ENCODE measurements at places on chromosomes 13 and 19.

GRCh38 chr19:51098365-51099046, 9.7 kb downstream of the CTU1 start:
- DNase-seq = no peak

DNA sequence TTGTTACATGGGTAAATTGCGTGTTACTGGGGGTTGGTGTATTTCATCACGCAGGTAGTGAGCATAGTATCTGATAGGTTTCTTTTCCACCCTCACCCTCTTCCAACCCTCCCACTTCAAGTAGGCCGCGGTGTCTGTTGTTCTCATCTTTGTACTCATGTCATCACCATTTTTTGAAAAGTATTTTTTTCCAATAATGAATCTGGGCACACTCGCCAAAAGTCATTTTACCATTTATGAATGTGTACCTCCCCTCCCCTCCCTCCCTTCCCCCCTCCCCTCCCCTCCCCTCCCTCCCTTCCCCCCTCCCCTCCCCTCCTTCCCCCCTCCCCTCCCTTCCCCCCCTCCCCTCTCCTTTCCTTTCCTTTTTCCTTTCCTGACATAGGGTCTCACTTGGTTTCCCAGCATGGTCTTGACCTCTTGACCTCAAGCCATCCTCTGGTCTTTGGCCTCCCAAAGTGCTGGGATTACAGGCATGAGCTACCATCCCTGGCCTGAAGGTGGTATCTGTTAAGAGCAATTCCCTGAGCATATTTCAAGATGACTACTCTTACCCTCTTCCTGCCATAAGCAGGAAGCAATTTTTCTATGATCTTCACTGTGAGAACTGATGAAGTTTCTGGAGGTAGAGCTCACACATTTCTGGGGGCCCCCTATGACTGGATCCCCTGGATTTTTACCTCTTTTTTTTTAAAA, 15.7 kb downstream of the ZNF627 start:
- DNase-seq = no peak

DNA sequence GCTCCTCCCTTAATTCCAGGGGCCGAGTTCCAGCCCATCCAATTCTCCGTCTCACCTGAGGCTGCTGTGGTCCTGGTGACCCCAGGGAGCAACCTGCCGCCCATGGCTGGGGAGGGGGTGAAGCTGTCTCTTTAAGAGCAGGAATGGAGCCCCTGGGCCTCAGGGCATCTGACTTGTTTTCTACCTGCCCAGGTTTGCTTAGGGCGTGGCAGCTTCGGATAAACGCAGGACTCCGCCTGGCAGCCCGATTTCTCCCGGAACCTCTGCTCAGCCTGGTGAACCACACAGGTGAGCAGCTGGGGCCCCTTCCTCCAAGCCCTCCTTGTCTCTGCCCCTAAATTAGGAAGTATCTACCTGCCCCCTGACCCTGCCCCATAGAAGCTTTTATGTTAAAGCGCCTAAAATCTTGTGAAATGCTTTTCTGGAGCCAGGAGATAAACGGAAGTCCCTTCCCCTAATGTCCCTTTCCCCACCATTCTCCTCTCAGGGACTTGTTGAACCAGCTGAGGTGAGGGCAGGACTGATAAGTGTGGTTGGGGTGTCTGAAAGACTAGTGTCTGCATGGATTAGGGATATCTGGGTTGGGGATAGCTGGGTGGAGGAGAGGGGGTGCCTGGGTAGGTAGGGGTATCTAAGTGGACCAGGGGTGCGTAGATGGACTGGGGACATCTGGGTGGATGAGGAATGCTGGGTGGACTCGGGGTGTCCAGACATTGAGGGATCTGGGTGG, 614 bp downstream of the FXYD3 start:
- DNase-seq = no peak

GRCh38 chr19:3980353-3981251, 4.7 kb downstream of the EEF2 start:
- DNase-seq = no peak

DNA sequence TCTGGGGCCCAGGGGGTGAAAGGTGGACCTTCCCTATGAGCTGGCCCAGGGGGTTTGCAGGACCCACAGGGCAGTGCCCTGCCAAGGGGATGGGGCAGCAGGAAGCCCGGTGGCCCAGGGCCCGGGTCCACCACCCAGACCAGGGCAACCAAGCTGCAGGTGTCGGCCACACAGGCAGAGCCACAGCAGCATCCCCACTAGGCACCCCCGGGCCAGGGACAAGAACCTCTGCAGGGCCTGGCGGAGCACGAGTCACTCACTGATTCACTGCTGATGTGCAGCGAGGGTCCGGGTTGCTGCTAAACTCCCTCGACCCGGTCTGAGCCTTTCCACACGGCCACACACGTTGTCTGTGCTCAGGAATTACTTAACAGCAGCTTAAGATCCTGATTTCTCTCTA, 8.8 kb downstream of the FZR1 start:
- DNase-seq = no peak

DNA sequence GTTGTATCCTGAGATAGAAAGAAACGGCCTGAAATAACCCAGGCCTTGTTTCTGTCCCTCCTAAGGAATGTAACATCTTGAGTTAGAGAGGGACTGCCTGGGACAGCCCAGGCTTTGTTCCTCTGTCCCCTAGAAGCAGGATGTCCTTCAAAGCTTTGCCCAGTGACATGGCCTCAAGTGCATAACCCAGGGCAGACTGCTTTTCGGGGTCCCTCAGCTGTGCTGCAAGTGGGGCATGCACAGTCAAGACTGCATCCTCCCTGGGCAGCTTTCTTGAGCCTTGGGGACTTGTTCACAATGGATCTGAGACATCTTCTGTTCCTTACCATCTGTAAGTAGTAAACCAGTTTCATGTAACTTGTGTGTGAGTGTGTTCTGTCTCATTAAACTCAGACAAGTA, 7.5 kb upstream of the EPSTI1 start:
- DNase-seq = no peak

DNA sequence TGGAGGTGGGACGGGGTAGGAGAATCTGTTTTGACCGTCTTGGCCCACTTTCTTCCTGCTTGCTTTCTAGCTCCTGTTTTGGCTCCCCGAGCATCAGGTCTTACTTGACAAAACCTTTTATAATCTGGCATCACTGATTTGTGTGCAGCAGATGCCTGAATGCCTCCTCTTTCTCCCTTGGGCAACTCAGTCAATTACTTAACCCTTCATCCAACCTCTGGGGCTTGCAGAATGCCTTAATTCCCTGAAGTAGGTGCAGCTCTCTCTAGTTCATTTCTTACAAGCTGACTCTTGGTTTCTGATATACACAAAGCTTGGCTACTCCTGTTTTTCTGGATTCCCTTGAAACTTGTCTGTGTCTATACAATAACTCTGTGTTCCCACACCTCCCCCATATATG, 5.7 kb upstream of the NUP58 start:
- no peak for DNase-seq

DNA sequence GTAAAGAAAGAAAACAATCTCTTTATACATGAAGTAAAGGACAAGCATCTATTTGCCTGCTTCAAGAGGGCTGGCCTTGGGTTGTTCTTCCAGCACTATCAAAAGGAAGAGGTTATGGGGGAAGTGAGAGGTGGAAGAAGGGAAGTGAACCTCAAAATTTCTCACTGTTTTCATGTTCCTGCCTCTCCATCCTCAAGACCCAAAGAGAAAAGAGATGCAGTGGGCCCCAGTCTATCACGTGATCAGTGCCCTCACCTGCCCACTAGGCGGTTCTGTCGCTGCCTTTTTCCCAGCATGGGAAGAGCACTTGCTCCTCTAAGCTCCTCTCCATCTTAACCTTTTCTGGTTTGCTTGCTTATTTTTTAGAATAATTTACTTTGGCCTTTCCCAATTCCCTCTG, 6.2 kb upstream of the USP12 start:
- no peak for DNase-seq

DNA sequence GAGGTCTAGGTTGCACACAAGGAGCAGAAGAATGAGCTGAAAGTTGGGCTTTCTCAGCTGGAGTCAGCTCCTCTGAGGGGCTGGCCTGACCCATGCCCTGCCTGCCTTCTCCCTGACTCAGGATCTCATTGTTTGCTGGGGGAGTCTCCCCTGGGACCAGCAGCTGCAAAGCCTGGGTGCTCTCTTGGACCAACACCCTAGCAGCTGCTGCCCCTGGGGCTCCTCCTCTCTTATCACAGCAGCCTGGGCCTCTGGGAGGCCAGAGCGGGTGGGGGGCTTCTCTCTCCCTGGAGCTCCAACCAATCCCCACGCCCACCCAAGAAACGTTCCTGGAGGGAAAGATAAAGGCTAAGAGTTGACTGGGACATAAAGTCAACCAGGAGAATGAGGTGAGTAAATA, 1.6 kb upstream of the FCGBP start:
- no peak for DNase-seq

DNA sequence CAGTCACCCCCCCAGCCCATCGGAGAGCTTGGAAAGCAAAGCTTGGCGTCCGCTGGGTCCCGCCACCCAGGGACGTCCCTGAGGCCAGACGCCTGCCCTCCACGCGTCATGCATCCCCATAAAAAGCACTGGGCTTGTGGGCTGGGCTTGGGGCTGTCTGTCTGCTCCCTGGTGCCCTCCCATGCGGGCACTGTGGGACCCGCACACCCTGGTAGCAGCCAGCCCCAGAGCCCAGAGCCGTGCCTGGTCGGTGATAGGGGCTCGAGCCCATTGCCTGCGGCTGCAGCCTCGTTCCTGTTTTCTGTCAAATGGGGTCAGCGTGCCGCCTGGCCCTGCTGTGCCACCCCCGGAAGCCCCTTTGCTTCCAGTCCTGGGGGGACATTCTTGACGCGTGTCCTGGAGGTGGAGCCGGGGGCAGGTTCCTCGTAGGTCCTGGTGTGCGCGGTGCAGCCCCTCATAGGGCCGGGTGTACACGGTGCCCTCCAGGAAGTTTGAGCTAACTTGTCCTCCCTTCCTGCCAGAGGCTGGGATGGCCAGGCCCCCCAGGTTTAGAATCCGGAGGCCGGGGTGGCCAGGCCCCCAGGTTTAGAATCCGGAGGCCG, 4.3 kb upstream of the GZMM start:
- DNase-seq = no peak
